ENCODE measurements at places on chromosomes 4 and X.
A peak's percentile ranks its signal among the peaks of the same experiment; 100 is the strongest.

- DNase-seq, result no peak
Observed at GRCh38 chr4:123350191-123350544, 46.4 kb upstream of the SPRY1 start.

- no peak for DNase-seq
Observed at GRCh38 chrX:41665686-41666085, 23.1 kb upstream of the GPR34 start.

DNA sequence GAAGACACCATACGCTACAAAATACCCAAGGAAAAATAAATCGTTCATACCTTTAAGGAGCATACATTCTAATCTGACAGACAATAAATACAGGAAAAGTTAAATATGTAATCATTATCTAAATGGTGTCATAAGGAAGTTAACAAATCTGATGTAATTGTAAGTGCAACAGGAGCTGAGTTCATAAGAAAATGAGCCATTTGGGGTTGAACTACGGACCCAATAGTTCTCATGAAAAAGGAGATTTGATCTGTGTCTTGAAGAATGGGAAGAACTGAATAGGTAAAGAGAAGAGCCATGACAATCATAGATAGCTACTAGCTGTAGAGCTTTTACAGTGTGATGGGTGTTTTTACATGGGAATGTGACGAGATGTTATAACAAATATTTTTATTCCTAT lies 175.6 kb downstream of the ANKRD50 start:
- no peak for DNase-seq

GRCh38 chrX:19446397-19446796 lies 68.9 kb downstream of the MAP3K15 start:
- no peak for DNase-seq

DNA sequence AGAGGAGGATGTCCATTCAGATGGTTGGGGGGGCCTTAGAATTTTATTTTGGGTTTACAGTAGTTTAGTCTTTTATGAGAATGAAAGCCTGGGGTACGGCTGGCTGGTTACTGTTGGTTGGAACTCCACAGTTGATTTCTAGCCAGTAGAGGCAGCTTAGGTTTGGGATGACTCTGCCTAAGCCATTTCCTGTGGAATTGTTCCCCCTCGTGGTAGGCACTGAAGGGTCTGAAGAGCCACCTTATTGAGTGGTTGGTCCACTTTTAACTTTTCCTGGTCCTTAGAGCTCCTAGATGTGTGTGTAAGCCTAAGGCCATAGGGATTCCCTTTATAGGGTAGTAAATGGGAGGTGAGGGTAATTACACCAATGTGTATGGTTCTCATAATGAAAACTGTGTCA lies 19.7 kb downstream of the SPIN3 start:
- DNase-seq, result no peak

DNA sequence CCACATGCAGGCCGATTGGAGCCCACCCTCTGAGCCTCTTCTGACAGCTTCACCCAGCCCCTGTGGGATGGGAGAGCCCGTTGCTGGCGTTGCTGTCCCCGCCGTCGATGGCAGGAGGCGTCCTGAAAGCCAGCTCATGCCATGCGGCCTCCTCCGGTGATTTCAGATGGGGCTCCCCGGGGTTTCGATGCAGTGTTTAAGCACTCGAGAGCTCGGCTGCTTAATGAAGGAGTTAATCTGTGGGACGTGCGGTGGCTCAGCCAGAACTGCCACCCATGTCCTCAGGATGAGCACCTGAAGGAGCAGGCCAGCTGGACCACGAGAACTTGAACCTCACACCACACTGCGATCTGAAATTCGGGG lies 95.6 kb downstream of the SORCS2 start:
- DNase-seq, result no peak

- DNase-seq, result no peak
Observed at GRCh38 chr4:26753617-26754016, 107.0 kb upstream of the STIM2 start.

DNA sequence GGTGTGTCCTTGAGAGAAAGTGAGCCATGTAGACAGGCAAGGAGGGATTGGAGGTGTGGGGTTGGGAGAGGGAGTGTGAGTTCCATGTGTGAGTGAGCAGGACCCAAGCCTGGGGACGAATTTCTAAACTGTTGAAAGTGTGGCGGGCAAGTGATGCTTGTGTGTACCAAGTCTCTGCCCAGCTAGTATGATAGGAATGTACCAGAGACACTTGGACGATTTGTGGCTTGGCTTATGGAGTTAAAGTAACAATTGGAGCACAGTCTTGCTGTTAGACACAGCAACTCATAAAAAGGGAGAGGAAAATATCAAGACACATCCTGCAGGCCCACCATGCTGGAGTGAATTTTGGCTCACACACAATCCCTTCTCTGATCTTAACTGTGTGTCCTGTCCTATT lies 8.5 kb downstream of the PTTG2 start:
- no peak for DNase-seq

- DNase-seq, result no peak
Observed at GRCh38 chrX:38881727-38882126, 80.5 kb downstream of the MID1IP1 start.

DNA sequence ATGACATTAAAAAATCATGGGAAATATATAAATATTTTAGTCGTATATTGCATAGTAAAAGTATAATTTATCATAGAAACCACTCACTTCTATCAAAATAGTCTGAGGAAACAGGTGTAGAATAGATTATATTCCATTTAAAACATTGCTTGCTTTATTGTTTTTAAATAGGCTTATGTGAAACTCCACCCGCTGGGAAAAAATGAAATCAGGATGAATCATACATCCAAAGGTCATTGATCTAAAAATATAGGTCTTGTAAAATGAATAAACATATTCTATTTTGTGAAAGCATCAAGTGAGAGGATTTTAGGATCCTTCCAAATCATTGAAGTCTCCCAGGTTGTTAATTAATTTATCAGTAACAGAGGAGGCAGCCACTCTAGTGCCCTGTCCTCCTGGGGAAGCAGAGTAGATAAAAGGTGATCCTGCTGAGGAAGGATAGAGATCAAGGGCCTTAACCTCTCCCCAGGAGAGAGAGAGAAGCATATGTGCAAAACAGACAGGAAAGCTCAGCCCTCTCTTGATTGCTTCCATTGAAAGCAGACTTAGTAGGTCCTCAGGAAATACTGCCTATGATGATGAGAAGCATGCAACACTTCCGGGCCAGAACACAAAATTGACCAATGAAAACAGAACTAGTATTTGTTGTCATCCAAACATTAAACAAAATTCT lies 96.8 kb upstream of the MAP9 start:
- DNase-seq, result no peak

- DNase-seq, result peak; percentile 42
Observed at GRCh38 chrX:49884290-49884862, 5.1 kb downstream of the USP27X start.

DNA sequence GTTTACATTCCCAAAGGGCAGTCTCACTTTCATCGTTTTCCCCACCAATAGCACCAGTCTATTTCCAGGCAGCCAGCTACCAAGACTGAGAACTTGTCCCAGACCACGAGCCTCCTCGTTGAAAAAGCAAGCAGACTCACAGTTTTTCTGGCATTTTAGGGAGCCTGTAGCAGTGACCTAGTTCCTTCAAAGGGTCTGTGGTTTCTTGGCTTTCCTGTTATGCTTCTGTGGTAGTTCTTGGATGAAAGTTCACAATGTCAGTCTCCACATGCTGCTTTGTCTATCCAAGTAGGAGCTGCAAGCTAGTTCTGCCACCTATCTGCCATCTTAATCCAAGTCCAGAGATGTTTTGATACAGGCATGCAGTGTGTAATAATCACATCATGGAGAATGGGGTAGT lies 151.6 kb upstream of the ZC4H2 start:
- no peak for DNase-seq
